ENCODE measurements at places on chromosomes 7 and 10.
A peak's percentile ranks its signal among the peaks of the same experiment; 100 is the strongest.

DNA sequence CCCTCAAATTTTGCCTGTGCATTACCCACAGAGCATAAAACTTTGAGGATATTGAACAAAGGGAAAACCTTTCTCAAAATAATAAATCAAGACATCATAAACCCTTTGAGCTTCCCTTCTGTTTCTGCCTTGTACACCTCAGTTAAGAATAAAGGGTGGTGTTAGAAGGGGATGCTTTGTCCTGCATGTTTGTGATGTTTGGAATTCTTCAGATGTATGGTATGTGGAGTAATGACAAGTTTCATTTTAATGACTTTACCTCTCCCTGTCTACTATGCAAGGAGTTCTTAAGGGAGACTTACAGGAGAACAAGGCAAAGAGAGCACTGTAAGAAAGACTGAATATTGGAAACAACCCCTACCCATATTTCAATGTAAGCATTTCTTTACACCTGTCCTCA is 99.2 kb downstream of the HECW1 start:
- no peak for DNase-seq

DNA sequence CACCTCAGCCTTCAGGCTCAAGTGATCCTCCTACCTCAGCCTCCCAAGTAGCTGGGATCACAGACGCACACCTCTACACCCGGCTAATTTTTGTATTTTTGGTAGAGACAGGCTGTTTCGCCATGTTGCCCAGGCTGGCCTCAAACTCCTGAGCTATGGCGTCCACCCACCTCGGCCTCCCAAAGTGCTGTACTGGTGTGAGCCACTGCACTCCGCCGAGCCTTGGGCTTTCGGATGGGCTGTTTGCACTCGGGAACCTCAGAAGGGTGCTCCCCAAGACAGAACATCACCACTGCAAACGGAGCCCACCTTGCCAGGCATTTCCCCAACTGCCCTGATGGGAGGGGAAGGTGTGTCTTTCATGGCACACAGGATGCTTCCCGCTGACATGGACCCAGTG is 27.3 kb downstream of the TMEM120A start:
- DNase-seq = no peak

GRCh38 chr10:99329304-99329553 is at the start of gene CNNM1:
TSS of gene CNNM1 (plus strand) at chr10:99329356. CDS start at chr10:99329388, 32 bp downstream.
- peak; percentile 71 for DNase-seq

- DNase-seq = no peak
Measured at GRCh38 chr10:77710081-77710551, 72.5 kb upstream of the KCNMA1 start.

DNA sequence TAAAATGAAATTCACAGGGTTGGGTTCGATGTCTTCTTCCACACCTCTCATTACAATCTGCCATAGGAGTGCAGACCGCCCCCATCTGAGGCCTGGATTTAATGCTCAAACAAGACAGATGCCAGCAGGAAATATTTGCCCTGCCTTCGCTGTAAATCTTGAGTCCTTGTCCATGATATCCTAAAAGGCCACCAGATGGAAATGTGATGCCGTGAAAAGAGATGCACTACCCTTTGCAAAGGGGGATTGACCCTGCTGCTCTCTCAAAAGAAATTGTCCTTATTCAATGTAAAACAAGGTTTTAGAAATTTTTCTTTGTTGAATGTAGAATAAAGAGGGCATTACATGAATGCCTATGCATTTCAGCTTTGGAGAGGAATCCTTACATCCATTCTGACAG is 37.5 kb downstream of the AGAP4 start:
- DNase-seq = peak; percentile 23

DNA sequence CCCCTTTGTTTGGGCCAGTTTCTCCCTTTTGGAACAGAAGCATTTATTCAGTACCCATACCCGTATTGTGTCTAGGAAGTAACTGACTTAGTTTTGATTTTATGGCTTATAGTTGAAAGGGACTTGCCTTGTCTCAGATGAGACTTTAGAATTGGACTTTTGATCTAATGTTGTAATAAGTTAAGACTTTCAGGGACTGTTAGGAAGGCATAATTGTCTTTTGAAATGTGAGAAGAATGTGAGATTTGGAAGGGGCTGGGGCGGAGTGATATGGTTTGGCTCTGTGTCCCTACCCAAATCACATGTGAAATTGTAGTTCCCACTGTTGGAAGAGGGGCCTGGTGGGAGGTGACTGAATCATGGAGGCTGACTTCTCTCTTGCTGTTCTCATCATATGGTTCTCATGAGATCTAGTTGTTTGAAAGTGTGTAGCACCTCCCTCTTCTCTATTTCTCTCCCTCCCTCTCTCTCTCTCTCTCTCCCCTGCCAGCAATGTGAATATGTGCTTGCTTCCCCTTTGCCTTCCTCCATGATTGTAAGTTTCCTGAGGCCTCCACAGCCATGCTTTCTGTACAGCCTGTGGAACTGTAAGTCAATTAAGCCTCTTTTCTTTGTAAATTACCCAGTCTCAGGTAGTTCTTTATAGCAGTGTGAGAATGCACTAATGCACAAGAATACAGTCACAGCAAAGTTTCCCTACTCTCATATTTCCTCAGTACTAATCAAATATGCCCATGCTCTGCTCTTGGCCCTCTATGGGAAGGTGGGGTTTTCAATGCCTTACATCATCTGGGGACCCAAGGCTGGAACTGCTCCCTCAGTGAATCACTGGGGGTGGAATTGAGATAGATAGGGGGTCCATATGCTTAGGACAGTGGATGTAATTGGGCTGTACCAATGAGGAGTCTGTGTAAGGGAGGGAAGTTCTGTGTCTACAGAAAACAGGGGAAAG is 17.2 kb upstream of the AKR1C1 start:
- DNase-seq = no peak

DNA sequence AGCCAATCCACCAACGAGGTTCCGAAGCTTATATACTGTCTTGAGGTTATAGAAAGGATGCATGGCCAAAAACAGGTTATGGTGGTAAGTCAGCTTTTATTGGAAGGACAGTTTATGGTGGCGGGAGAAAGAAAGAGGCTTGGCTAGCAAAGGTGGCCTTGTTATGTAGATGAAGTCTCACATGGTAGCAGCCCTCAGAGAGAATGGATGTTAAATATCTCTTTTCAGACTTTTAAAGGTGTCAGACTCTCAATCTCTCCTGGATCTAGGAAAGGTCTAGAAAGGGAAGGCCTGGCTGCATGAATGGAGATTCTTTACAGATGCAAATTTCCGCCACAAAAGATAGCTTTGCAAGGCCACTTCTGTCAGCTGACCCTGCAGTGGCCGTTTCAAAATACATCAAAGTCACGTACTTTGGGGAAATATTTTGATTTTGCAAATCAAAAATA is 333.8 kb downstream of the GALNT17 start:
- no peak for DNase-seq

GRCh38 chr7:99631295-99632109 is 14.8 kb downstream of the ZSCAN25 start:
- peak; percentile 55 for DNase-seq

DNA sequence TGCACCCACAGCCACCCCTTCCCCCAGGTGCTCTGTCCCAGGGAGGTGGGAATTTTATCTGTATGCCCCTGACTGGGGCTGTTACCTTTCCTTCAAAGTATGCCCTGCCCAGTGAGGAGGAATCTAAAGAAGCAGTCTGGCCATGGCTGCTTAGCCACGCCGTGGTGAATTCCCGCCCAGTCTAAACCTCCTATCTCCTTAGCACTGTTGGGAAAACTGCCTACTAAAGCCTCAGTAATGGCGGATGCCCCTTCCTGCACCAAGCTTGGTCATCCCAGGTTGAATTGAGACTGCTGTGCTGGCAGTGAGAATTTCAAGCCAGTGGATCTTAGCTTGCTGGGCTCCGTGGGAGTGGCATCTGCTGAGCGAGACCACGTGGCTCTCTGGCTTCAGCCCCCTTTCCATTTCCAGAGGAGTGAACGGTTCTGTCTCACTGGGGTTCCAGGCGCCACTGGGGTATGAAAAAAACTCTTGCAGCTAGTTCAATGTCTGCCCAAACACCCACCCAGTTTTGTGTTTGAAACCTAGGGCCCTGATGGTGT is 87.2 kb downstream of the ABCC2 start:
- DNase-seq = no peak

GRCh38 chr10:15043674-15044073 is at the start of gene OLAH:
TSS of gene OLAH (plus strand) at chr10:15043943. CDS start at chr10:15047289, 3,346 bp downstream.
- DNase-seq = peak; percentile 18

DNA sequence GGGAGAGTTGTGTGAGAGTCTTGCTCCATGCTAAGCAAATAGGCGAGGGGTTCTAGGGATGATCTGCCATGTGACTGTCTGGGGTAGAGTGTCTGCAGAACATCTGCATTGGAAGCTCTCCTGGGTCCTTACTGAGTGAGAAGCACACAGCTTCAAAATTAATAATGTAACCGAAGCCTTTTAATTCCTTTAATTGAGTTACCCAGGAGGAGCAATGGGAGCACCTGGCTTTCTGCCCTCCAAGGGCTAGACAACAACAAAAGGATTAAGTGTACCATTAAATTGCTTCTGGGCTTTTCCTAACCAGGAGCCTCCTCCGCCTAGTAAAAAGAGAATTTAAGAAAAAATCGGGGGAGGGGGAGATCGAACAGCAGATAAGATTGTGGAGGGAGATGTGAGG is 102.0 kb upstream of the TBX20 start:
- DNase-seq = no peak
